ENCODE measurements at places on chromosomes 1 and 21.

DNA sequence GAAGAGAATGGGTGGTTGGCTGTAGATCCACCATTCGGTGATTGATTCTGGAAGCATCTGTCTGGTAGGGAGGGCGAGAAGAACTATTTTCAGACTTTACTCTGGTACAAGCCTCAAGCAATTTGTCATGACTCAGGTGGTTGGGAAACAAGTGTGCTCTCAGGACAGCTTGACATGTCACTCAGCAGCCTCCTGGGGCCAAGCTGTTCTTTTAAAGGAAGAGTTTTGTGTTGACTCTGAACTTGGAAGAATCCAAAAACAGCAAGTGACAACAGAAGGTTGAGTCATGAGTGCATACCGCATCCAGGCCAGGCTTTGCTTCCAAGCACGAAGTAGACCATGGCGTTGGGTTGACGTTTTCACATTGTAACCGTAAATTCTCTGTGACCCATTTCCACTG, 65.9 kb downstream of the CLIC6 start:
- no peak for DNase-seq

DNA sequence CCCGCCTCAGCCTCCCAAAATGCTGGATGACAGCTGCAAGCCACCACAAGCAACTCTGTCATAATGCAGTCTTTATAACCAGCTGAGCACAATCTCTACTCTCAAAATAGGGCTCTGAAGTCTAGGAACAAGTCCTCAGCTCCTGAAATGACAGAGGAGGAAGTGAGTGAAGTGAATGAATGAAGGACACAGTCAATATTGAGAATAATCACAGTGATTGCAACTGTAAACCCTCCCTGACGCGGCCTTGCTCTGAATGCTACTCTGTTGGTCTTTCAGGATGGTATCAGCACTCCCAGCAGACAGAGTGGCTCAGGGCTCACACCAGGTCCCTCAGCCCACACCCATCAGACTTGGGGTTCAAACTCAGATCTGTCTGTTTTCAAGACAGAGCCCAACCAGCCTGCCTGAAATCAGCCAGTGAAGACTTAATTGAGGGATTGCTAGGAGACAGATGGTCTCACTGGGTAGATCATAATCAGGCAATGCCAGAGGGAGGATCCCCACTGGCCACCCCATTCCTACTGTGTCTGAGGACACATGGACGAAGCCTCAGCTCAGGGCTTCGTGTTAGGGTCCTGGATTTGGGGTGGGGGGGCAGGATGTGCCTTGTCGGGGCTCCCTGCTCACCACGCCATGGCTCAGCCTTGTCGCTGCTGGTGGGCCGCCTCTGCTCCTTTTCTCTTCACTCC, 20.9 kb downstream of the RNF187 start:
- DNase-seq: no peak

GRCh38 chr21:42781150-42781970, 98.0 kb downstream of the WDR4 start:
- DNase-seq: no peak

- no peak for DNase-seq
Observed at GRCh38 chr21:36446301-36446700, 33.6 kb downstream of the CLDN14 start.

- DNase-seq: no peak
Observed at GRCh38 chr1:15344800-15345704, 64.6 kb upstream of the EFHD2 start.

DNA sequence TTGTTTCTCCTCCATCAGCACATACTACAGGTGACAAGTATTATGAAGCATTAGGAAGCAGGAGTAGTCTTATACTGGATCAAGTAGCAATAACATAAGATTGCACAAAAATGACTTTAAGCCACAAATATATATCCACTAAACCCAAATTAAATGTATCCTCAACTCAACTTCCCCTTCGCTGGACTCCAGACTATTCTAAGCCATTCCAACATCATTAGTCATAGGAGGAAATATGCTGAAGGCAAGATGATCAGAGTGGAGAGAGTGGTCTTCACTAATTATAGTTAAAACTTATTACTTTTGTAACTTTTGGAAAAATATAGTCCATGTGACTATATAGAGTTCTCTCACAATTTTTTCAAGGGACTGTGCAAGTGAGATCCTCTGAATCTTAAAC, 390.7 kb upstream of the ZP4 start:
- DNase-seq: no peak

DNA sequence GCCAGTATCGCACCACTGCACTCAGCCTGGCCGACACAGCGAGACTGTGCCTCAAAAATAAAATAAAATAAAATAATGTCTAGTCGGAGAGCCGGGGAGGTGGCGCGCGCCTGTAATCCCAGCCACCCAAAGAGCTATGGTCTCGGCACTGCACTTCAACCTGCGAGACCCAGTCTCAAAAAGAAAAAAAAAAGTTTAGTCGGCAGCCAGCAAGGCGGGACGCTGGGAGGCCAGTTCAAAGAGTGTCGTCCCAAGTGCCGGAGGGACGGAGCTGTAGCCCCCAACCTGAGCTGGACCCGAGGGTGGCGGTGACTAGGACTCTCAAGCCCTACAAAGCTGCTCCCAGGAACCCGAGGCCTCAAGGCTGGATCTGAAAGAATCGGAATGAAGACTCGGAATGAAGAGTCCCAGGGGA, 632 bp upstream of the FALEC start:
- DNase-seq: no peak

DNA sequence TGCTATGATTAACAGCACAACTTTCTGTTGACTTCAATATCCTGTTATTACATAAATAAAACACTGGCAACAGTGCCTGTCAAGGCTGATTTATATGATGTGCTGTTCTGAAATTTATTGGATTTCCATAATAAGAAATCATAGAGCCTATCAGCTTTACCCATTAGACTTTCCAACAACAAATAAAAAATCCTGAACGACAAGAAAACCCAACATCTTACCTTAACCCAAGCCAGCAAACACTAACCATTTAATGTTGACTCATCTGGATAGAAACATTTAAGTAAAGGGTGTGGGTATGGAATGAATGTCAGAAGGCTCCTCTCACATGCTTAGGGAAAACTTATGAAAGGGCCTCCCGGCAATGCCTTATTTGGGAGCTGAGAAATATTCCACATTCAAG, 165.1 kb downstream of the SLC45A1 start:
- no peak for DNase-seq

DNA sequence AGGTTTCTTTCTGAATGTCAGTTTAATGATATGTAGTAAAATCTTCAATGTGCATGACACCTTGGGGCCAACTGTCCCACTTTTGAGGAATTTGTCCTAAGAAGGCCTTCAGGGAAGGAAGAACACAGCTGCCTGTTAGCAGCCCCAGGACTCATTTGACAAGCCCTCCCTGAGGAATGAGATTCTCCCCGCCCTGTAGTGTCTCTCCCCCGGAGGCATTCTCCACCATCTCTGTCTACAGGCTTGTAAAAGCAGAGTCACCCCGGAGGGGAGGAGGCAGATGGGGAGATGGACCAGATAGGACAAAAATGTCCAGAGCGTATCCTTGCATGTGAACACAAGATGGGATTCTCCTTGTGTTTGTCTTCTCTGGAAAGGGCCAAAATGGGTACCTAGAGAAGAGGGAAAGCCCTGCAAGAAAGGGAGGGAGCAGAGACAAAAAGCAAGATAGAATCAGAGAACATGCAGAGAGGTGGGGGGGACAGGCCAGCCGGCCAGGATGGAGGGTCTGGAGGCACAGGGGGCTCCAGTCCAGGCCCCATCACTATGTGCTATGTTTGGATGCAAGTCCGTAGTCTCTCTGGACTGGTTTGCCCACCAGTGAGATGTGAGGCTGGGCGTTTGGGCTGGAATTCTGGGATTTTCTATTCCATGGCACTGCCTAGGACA, 12.0 kb upstream of the WNT3A start:
- no peak for DNase-seq

- DNase-seq: no peak
Observed at GRCh38 chr1:63743781-63744180, 30.0 kb upstream of the ROR1 start.

- no peak for DNase-seq
Observed at GRCh38 chr1:94805912-94806311, 14.2 kb upstream of the SLC44A3 start.

- DNase-seq: no peak
Observed at GRCh38 chr1:24793447-24794129, 48.3 kb downstream of the CLIC4 start.

GRCh38 chr1:161843156-161843555, 77.0 kb downstream of the ATF6 start:
- no peak for DNase-seq
